ENCODE measurements at places on chromosomes 5 and 9.

- no peak for DNase-seq
These were observed 107.7 kb downstream of the SEMA6A start for GRCh38 chr5:116466727-116467464.

- DNase-seq = no peak
These were observed 14.1 kb upstream of the MAP1B start for GRCh38 chr5:72093217-72093616.

DNA sequence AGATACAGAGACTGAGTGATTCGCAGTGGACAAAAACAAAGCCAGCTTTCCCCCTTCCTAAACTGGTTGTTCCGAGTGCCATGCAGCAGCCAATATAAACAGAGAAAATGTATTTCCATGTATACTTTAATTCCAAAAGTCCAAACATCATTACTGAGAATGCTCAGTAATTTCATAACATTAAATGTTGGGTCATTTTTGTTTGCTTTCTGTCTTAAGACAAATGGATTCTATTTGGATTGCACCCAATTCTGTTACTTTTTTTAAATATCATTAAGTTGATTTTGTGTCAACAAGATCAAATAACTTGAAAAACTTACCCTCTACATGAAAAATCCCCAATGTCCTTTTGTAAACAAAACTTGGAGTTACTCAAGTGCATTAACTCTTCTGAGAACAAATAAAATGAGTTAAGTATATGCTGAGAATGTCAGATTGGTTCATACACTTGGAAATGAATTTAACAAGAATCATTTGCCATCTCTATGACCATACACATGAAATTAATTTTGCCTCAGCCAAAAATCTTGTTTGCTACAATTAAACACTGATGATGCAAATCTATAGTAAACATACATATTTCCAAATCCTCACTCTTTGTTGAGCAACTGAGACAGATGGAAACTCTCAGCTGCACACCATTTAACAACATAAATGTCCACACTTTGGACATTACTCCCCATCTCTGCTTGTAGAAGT lies 19.4 kb downstream of the LURAP1L start:
- no peak for DNase-seq

DNA sequence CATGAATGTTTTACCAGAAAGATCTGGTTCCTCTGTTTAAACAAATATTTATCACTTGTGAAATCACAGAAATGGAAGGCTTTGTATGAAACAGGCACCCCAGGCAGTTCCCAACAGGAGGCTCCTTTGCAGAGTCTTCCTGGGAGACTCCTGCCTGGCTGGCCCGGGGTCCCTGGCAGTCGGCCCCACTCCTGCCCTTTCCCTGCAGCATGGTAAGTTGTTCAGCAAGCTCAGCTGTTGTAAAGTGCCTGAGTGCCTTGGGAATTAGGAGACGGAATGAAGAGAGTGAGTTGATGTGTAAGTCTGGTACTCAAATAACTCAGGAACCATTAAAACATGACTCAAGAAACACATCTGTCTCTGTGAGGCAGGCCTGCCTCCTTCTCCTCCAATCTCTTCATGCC lies 17.5 kb upstream of the LHFPL2 start:
- no peak for DNase-seq

- peak; percentile 25 for DNase-seq
These were observed 88.1 kb downstream of the PCSK1 start for GRCh38 chr5:96344678-96345577.

- no peak for DNase-seq
These were observed 1.8 kb upstream of the MACROH2A1 start for GRCh38 chr5:135400866-135401265.
